ENCODE measurements at places on chromosomes 11 and 22.

GRCh38 chr22:17302616-17303015, 66.6 kb upstream of the CECR2 start:
- no peak for DNase-seq

DNA sequence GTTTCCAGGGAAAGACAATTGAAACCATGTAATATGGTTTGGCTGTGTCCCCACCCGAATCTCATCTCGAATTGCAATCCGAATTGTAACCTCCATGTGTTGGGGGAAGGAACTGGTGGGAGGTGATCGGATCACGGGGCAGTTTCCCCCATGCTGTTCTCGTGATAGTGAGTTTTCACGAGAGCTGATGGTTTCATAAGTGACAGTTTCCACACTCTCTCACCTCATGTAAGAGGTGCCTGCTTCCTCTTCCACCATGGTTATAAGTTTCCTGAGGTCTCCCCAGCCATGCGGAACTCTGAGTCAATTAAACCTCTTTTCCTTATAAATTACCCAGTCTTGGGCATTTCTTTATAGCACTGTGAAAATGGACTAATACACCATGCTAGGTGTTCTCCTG, 148.3 kb upstream of the CADM1 start:
- no peak for DNase-seq

DNA sequence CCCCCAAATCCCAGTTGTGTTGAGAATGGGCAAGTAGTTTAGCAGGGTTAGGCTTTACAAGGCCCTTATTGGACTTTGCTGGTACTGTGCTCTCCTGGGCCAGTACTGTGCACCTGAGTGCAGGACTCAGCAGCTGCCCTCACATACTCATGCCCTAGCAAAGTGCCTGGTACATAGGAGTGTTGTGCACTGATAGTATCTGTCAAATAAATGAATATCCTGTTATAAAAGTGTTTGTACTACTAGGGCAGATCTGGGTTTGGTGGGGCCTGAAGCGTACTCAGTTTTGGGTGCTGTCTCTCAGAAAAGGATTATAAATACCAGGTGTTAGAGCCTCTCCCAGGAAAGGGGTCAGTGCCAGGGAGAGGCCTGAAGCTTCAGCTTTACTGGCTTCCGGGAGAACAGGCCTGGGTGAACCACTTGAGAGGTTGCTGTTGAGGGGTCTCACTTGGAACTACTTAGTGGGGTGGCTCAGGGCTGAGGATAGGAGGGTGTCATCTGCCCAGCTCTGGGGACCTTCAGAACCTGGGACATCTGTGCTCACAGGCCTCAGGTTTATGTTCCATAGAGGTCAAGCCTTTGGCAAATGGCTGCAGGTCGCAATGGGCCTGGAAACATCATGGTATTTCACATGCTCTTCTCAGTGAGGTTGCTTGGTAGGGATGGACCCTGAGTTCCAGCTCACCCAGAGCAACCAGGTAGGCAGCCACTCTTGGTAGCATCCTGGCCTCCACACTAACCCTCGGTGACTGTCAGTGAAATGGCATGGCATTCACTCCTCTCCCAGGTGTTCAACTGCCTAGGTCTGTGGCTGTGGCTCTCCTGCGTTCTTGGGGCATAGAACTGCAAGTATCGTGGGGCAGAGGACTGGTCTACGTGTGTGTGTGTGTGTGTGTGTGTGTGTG, 106.1 kb downstream of the ZBTB16 start:
- DNase-seq, result no peak

GRCh38 chr11:12243911-12244550, 133.3 kb upstream of the PARVA start:
- no peak for DNase-seq

DNA sequence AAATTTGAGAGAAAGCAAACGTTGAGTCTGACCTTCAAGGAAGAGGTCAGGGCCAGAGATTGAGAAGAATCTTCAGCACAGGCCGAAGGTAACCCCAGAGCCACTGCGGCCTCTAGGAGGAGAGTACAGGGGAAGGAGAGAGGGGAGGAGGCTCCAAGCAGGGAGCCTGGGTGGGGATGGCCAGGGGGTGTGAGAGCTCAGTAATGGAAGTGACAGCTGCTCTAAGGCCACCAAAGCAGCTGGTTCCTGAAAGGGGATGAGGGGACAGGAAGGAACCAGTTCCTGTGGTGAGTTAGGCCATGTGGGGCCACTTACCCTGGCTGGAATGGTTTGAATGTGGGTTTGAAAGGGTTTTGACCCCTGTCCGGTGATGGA, 46.1 kb downstream of the PISD start:
- no peak for DNase-seq

DNA sequence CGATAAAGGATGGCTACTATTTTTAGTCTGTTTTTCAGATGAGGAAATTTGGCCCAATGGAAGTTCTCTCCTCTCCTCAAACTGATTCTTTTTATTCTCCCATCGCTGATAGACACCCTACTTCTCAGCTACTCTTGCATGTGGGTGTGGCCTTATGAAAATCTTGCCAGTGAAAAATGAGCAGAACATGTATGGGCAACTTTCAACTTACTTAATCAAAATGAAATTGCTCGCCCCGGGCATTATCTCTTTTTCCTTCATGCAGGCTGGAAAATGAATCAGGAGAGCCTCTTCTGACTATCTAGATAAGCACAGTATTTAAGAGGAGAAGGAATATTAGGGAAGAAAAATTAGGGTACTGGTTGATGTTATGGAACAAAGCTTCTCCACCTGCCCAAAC, 2354.7 kb upstream of the RAG2 start:
- DNase-seq, result no peak

- DNase-seq, result no peak
Observed at GRCh38 chr11:65646958-65647701, 9.2 kb downstream of the SIPA1 start.

- no peak for DNase-seq
Observed at GRCh38 chr11:107561688-107562087, 3.8 kb downstream of the ALKBH8 start.

- no peak for DNase-seq
Observed at GRCh38 chr11:1793081-1793480, 29.4 kb upstream of the CTSD start.

- DNase-seq, result no peak
Observed at GRCh38 chr11:877565-877964, 33.0 kb downstream of the CHID1 start.
